Natural killer cell treated with Interleukin-12 subunit alpha and Interleukin-12 subunit beta and Interleukin-15 and Interleukin-18, amount 100 ng/mL, for 72 hours (primary cell): ENCODE measurements at places on chromosomes 5 and 9. TPM values are rescaled to one million over a fixed set of nuclear protein-coding genes. Genes with fewer than 3 reads are reported as not detected.

BNC2 gene
- 5.5 TPM for total RNA-seq

DNA sequence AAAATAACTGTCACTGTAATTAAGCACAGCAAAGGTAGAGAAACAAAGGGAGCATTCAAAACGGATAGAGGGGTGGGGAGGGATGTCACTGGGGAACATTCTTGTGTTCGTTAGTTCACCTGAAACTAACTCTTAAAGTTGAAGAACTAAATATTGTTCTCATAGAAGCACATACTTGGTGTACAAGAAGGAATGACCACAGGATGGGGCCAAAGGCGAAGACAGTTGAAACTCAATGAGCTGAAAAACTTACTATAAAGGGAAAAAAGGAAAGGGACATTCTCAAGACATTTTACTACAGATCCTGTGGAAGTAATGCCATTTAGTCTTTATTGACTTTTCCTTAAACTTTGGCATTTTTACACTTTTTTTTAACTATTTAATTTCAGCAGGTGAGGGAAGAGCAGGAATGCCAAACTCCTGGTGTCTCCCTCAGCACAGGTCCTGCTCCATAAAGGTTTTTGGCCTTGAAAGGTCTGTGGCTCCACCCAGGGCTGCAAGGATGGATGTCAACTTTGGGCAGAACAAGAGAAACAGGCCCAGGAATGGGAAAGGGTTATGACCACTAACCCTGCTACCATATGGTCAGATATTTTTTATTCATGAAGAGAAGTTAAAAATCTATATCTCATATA is 197.6 kb upstream of the RASA1 start:
- no peak overlapping the region for H3K4me3 ChIP-seq
- no peaks in the 10 kb centered on the region for H3K36me3 ChIP-seq
- peaks cover 25% of the 10 kb centered on the region for H3K4me1 ChIP-seq
- no peaks in the 10 kb centered on the region for H3K27me3 ChIP-seq
- peak overlapping the region; percentile 85 for H3K27ac ChIP-seq

CDH12 gene
- total RNA-seq: not detected

- no peak for DNase-seq
- H3K36me3 ChIP-seq: no peaks in the 10 kb centered on the region
- no peaks in the 10 kb centered on the region for H3K27me3 ChIP-seq
- no peak overlapping the region for H3K27ac ChIP-seq
Measured at GRCh38 chr9:86042199-86042978, 57.0 kb downstream of the GOLM1 start.

- no peaks in the 10 kb centered on the region for H3K27me3 ChIP-seq
- no peaks in the 10 kb centered on the region for H3K4me1 ChIP-seq
- H3K36me3 ChIP-seq: peaks cover 4% of the 10 kb centered on the region
Measured at GRCh38 chr5:130063603-130064002, 159.3 kb downstream of the CHSY3 start.

DNA sequence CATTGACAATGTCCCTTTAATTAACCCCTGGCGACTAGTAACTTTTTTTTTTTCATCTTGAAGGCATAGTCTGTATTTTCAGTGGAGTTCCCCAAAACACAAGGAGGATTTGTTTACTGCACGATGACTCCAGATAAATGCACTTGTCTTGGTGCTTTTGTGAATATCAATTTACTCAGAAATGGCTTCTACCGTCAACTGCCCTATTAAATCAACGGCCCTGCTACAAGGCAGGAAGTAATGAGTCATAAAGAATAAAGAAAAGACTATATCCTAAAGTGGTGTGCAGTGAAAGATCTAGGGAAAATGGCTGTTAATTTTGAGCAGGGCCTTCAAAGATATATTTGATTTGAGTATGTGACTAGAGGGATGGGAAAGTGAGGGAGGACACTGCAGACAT is 388.3 kb upstream of the CHD1 start:
- H3K4me1 ChIP-seq: no peaks in the 10 kb centered on the region
- no peak for DNase-seq
- no peaks in the 10 kb centered on the region for H3K36me3 ChIP-seq
- H3K27me3 ChIP-seq: no peaks in the 10 kb centered on the region
- H3K27ac ChIP-seq: no peak overlapping the region

DNA sequence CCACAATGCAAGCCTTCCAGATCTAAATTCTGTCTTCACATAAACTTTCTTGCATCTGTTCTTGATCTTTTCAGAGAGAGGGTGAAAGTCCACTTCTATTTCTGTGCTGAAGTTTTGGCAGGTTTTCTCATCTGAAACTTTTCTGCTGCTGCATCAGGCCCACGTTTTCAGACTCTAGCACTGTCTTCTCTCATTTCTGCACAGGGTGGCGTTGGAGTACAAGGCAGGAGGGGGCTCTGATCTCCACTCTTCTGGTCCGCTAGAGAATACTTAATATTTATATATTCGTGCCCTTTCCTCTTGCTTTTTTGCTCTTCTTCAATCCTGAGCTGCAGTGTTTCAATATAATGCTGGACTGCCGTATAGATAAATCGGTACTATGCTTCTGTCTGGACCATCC is 204.0 kb upstream of the PRDM9 start:
- no peak overlapping the region for H3K4me3 ChIP-seq
- no peaks in the 10 kb centered on the region for H3K27me3 ChIP-seq
- DNase-seq: no peak
- no peak overlapping the region for H3K27ac ChIP-seq
- no peaks in the 10 kb centered on the region for H3K4me1 ChIP-seq

TERT gene
- total RNA-seq: not detected

ZNF608 gene
- 0.47 TPM for total RNA-seq

AJM1 gene
- total RNA-seq: 7.8 TPM

GRCh38 chr9:69265891-69266290 is 59.1 kb upstream of the ENTREP1 start:
- no peaks in the 10 kb centered on the region for H3K36me3 ChIP-seq
- no peak overlapping the region for H3K27ac ChIP-seq
- no peaks in the 10 kb centered on the region for H3K4me1 ChIP-seq
- H3K4me3 ChIP-seq: no peak overlapping the region
- DNase-seq: no peak

GRCh38 chr5:73757416-73757815 is 131.4 kb downstream of the ARHGEF28 start:
- no peaks in the 10 kb centered on the region for H3K27me3 ChIP-seq
- H3K36me3 ChIP-seq: no peaks in the 10 kb centered on the region
- no peak overlapping the region for H3K27ac ChIP-seq

PCDHA1 gene
- total RNA-seq: not detected

CYLC2 gene
- not detected for total RNA-seq

- peak overlapping the region; percentile 97 for H3K27ac ChIP-seq
- no peak overlapping the region for H3K4me3 ChIP-seq
- DNase-seq: no peak
- H3K4me1 ChIP-seq: peaks cover 72% of the 10 kb centered on the region
Measured at GRCh38 chr5:151100681-151101080, 19.8 kb upstream of the TNIP1 start.

CBY3 gene
- total RNA-seq: 1.6 TPM

GRCh38 chr9:81303658-81304057 is 385.7 kb downstream of the TLE1 start:
- H3K4me1 ChIP-seq: no peaks in the 10 kb centered on the region
- no peak for DNase-seq
- no peak overlapping the region for H3K27ac ChIP-seq
- H3K27me3 ChIP-seq: no peaks in the 10 kb centered on the region

DNA sequence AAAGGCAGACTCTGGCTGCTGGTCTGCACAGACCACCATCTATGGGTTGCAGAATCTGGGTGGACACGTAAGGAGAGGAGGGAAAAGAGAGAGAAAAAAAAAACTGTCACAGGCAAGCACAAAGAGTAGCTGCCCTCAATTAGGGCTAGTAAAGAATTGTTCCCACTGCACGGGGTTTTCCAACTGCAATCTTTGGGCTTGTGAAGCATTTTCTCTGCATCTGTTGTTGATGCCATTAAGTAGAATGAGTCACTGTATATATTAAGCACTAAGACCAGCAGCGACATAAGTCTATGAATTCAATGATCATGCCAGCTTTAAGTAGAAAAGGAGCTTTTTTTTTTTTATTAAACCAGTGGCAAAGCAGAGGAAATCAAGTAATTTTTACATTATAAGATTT is 40.2 kb downstream of the MED10 start:
- no peak overlapping the region for H3K27ac ChIP-seq
- no peaks in the 10 kb centered on the region for H3K27me3 ChIP-seq
- no peak overlapping the region for H3K4me3 ChIP-seq

POLR1E gene
- 37.0 TPM for total RNA-seq

GRCh38 chr9:86687788-86688187 is 259.5 kb downstream of the GAS1 start:
- DNase-seq: no peak
- H3K4me3 ChIP-seq: no peak overlapping the region
- H3K36me3 ChIP-seq: no peaks in the 10 kb centered on the region
- peaks cover 25% of the 10 kb centered on the region for H3K27me3 ChIP-seq

- DNase-seq: no peak
- H3K36me3 ChIP-seq: peaks cover 9% of the 10 kb centered on the region
- no peak overlapping the region for H3K27ac ChIP-seq
- peaks cover 5% of the 10 kb centered on the region for H3K4me1 ChIP-seq
- H3K27me3 ChIP-seq: peaks cover 20% of the 10 kb centered on the region
Measured at GRCh38 chr9:84121991-84122523, 141.5 kb downstream of the RMI1 start.
